ENCODE measurements at places on chromosomes 6 and 20.

DNA sequence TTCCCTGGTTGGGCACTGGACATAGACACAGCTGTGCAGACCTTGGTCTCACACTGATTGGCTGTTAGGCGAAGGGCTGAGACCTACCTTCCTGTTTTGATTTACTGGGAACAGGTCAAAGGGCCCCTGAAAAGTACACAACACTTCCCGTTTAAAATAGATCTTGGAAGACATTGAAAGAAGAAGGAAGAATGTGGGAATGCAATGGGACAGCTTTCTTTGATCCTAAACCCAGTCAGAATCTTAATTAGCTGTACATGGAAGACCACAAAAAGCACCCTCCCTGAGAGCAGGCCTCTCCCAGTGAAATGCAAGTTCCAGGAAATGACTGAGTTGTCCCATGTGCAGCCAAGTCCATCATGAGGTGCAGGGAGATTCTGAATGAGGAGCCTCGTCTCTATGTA lies 83.6 kb upstream of the EXOC2 start:
- DNase-seq, result no peak

DNA sequence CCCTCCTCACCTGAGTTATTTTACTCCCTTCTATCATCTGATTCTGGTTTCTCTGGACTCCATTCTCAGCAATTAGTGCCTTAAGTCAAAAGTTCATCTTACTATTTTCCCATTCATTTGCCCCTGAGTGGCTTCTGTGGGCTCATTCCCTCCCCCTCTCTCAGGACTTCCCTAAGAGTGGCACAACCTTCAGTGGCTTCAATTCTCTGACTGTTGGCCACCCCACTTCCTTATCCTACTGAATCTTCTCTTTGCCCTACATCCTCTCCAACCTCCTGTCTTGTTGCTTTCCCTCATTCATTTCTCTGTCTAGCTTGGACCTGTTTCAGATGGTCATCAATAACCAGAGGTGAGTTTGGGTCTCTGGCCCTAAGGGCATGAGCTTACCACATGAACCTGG lies 61.1 kb upstream of the GLP1R start:
- DNase-seq, result no peak

- no peak for DNase-seq
These were observed 150.1 kb downstream of the SASH1 start for GRCh38 chr6:148492654-148493290.

DNA sequence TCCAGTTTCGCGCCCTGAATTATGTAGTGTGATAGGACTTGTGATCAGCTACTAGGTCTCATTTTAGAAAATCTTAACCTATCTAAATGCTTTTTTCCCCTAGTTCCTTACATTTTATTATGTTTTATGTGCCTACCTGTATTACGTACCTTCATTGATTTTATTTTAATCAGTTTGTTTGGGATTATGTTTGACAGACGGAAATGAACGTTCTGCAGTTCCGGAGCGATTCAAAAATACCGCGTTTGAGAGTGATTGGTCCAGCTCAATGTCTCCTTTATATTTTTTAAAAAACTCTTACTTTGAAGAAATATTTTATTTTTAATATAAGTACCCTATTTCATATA lies 114.3 kb upstream of the BTN3A2 start:
- DNase-seq, result peak; percentile 71

DNA sequence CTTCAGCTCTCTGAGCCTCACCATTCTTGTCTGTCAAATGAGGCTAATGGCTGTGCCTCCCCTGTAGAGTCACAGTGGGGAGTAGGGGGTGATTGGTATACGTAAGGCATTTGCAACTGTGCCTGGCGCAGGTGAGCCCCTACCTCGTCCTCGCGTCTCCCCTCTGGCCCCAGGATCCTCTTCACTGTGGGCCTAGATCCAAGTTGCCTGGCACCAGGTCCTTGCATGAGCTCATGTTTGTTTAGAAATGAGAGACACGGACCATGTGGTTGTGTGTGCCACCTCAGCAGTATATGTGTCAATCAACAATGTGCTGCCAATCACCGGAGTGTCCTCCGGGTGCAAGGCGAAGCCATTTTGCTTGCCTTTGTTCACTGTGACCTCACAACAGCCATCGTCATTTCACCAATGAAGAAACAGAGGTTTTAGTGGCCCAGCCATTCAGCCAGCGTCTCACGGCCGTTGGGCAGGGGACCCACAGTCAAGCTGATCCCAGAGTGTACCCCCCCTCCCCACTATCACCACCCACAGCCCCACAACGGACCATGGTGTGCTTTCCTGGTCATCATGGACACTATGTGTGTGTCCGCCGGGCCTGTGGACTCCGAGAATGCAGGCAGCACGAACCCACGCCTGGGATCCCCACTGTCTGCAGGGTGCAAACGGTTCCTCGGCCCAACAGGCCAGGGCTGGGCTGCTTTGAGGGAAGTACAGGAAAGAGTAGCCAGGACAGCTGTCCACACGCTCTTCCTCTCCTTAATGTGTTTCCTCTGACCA lies 35.9 kb upstream of the STX16 start:
- DNase-seq, result no peak

DNA sequence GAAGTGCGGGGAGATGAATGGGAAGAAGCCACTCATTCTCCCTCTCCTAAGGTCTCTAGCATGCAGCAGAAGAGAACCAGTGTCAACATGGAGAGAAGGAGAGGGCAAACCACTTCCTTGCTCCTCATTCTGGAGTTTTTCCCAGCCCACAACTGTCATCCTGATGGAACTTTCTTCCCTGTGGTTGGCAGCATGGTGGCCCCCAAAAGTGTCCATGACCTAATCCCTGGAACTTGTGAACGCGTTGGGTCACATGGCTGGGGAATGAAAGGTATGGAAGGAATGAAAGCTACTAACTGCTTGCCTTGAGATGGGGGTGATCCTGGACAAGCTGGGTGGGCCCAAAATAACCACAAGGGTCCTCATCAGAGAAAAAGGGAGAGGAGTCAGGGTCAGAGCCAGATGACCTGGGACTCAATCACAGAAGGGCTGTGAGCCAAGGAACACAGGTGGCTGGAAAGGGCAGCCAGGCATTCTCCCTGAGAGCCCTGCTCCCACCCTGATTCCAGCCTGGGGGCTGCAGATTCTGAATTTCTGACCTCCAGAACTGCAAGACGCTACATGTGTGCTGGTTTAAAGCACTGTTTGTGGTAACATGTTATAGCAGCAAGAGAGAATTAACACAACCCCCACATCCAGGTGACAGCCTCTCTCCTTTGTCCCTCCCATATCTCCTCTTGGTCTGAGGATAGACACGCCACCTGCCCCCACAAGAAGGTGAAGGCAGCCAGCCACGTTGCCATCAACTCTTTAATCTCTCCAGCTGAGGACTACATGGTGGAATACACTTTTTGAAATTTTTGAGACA lies 63.2 kb downstream of the PYGB start:
- DNase-seq, result no peak

DNA sequence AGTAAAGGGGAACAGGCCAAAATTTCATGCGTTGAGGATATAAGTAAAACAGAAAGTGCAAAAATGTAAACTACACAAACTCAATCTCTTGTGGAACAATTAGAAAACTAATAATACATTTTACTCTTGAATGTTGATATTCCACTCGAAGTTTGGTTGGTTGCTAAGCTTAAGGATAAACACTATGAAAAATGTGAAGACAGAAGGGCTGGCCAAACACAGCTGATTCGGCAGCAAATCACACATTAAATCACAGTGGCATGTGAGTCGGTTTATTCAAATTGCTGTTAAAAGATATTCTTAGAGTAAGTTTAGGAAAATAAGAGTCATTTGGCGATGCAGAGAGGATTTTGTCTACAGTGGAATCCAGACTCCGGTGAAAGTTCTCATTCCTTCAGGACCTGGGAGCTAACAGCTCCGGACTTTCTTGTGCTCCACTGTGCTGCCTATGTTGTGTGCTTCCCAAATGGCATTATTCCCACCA lies 1.4 kb upstream of the EPM2A start:
- peak; percentile 11 for DNase-seq

DNA sequence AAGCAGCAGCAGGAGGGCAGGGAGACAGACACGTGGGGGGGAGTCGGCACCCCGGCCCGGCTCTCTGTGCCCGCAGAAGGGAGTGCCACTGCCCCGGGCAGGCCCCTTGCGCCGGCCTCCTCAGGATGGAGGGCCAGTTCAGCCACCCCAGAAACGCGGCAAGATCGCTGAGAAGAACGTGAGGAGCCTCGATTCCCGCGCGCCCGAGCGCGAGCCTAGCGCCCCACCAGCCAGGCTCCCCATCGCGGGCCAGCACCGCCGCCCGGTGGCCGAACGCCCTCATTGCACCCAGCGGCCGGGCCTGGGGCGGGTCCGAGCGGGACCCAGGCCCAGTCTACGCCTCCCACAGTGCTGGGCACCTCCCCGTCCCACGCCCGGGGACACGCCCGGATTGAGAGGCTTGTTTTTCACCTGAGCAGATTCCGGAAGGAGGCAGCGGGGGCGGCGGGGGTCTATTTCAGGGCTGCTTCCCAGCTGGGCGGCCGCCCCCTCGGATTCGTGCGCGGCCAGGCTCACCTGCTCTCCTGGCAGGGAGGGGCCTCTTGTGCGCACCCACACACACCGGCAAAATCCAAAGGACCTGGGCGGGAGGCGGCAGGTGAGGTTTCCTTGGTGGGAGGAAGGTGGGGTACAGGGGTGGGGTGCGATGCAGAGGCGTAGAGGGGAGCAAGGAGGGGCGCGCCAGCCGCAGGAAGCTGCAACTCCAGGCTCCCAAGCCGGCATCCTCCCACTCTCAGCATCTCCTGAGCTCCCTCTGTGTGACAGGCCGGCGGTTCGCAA lies 9.0 kb upstream of the GRM4 start:
- DNase-seq, result peak; percentile 55

DNA sequence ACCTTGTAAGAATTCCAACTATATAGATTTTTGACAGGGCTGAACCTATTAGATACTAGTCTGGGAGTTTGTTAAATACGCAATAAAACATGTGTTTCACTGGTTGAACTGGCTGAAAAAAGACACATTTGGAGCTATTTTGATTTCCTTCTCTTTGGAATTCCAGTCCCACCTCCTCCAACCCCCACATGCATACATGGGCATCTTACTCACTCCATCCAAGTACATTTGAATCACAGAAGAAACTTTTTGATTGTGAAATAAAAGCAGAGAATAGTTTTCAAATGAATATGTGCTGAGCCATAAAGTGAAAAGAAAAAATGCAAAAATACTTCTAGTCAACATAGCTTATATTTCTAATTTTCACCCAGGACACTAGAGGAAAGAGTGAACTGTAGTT lies 33.9 kb upstream of the STXBP5 start:
- no peak for DNase-seq

GRCh38 chr20:23091721-23092383 lies 5.7 kb upstream of the CD93 start:
- DNase-seq, result no peak

DNA sequence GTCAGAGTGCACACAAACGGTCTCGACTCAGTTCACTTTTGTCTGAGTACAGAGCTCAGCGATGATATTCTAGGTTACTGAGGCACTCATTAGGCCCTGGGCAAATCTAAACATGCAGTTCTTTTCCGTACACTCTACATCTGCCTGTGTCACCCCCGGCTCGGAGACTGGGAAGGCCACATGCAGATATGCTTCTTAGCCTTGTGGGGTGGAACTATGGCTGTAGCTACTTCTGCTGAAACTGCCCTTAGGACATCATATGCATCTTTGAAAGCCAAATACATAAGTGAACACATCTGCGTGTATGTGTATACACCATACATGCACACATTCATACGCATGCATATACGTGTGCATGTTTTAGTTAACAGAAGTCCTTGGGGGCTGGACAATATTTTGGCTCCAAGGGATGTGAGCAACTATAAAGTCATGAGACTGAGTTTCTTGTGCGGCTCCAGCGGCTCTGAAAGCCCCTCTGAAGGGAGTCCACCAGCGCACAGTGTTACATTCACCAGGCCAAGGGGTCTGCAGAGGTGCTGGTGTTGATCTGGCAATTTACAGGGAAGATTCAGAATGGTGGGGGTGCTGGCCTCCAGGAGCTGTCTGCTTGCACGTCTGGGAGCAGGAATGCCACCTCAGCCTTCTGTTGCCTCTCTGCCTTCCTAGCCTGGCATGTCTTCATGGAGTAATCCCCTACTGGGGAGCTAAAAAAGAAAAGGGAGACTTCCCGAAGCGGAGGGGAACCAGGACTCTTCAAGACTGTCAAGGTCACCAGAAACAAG lies 31.6 kb downstream of the PSMG4 start:
- no peak for DNase-seq

GRCh38 chr6:137756788-137757187 lies 110.3 kb upstream of the TNFAIP3 start:
- DNase-seq, result no peak

DNA sequence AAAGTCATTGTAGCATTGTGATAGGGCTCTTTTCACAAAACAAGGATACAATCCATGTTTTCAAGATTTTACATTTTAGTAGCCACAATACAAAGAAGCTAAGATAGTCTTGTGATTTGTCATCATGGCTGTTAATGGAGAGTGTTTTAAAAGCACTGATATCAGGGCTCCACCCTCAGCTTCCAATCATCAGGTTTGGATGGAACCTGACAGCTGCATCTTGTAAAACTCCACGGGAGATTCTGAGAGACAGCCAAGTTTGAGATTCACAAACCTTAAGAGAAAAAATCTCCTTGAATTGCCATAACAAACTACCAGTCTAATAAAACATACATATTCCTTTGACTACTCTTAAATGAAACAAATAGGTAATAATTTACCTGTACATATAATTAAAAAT lies 280.2 kb downstream of the ESR1 start:
- no peak for DNase-seq

GRCh38 chr20:12512755-12513154 lies 496.0 kb upstream of the SPTLC3 start:
- no peak for DNase-seq

GRCh38 chr6:154408891-154409500 lies 52.4 kb upstream of the IPCEF1 start:
- no peak for DNase-seq

GRCh38 chr6:54846243-54846856 lies at the start of gene FAM83B:
TSS of gene FAM83B (plus strand) at chr6:54846771. CDS start at chr6:54870247, 23,476 bp downstream.
- peak; percentile 94 for DNase-seq

DNA sequence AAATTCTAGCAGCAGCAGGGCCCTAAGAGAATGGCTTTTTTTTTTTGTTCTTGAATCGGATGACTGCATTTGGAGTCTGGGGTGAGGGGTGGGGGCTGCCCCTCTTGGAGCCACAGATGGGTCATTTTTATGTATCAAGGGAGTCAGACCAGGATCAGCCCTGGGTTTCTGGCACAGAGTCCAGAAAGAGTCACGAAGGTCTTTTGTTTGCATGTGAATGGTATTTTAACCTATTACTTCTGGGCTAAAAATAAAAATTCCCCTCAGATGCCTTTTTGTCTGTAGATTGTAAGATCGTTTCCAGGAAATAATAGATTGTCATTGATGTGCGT lies 72.5 kb downstream of the PHACTR3 start:
- DNase-seq, result no peak
